ENCODE measurements at places on chromosomes 12 and 14.

DNA sequence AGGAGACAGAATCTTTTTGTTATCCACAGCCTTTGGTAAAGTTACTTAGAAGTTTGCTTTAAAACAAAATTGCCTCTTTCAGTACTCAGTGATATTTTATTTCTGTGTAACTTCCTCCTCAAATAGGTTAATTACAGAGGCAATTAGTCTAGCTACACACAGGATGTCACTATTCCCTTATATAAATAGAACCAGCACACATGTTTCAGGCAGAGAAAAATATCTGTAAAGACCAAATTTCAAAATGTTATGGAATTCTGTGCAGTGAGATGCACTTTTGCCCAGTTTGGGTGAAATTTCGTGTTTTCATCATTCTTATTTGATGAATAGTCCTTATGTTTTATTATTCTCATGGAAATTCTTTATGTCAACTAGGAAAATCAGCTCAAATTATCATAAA, 410.6 kb upstream of the SOX5 start:
- no peak for DNase-seq

DNA sequence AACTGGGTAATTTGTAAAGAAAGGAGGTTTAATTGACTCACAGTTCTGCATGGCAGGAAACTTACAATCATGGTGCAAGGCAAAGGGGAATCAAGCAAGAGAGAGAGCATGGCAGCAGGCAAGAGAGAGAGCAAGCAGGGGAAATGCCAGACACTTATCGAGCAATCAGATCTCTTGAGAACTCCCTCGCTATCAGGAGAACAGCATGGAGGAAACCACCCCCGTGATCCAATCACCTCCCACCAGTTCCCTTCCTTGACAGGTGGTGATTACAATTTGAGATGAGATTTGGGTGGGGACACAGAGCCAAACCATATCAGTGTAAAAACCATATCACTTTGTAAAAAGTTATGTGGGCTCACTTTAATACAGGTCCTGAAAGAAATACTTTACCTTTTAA, 56.4 kb upstream of the NEDD1 start:
- DNase-seq: no peak

DNA sequence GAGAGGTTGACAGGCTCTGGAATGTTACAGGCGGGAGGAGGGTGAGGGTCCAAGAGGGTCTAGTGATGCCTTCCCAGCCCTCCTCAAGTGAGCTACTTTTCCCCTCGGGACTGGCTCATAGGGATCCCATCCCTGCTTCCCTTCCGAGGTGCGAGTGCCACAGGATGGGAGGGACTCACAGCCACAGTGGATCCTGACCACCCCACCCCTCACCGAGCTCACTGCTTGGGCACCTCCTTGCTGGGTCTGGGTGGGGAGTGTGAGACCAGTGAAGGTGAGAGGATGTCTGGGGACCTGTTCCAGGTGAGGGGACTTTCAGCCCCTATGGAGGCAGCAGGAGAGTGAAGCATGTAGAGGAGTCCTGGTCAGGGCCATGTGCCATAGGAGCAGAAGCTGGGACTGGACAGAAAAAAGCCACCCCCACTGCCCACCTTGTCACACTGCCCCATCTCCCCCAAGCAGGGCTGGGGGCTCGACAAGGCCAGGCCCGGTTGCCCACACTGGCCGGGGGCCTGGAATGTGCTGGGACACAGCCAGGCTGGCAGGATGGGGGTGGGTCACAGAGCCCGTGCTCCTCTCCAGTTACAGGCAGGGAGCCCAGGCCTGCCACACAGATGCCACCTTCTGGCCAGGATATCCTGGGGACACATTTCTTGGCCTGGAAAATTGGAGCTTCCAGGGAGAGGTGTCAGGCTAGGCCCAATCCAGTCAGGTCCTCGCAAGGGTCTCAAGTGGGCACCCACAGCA, 1.7 kb upstream of the TNS2 start:
- DNase-seq: no peak

- DNase-seq: no peak
Observed at GRCh38 chr14:54443981-54444380, 2.8 kb upstream of the CNIH1 start.

- DNase-seq: no peak
Observed at GRCh38 chr12:67919406-67919805, 69.8 kb upstream of the IFNG-AS1 start.

DNA sequence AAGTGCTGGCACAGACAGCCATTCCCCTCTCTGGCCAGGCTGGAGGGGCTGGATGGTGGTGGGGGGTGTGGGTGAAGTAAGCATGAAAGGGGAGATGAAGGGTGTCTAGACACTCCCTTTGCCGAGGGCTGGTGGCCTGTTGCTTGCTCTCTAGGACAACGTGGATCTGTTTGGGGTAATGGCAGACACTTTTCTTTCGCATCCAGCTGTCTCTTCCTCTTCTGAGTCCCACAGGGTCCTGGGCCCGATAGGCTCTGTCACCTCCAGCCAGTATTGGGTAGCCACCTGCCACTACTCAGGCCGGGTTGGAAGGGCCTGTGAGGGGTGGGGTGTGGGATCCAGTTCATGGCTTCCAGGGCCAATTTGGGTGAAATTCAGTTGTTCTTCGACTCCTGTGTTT, 218.1 kb downstream of the CACNA1C start:
- DNase-seq: no peak

GRCh38 chr12:41940571-41940970, 204.1 kb downstream of the GXYLT1 start:
- DNase-seq: no peak

- DNase-seq: no peak
Observed at GRCh38 chr14:92552066-92552465, 38.5 kb downstream of the RIN3 start.

DNA sequence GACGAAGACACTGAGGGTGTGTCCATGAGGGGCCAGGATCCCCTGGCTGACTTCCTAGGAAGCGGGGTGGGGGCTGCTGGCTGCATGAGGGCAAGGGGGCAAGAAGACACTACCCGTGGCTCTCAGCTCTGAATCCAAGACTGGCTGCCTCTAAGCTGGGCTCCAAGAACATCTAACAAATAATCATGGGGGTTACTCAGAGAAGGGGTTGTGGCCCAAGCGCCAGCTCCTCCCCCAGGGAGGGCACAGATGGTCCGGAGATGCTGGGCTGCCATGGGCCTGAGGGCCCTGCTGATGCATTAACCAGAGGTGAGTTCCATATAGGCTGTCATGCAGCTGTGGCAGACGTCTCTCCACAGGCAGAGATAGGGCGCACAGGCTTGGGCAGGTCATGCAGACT, 14.3 kb downstream of the SYNDIG1L start:
- no peak for DNase-seq

DNA sequence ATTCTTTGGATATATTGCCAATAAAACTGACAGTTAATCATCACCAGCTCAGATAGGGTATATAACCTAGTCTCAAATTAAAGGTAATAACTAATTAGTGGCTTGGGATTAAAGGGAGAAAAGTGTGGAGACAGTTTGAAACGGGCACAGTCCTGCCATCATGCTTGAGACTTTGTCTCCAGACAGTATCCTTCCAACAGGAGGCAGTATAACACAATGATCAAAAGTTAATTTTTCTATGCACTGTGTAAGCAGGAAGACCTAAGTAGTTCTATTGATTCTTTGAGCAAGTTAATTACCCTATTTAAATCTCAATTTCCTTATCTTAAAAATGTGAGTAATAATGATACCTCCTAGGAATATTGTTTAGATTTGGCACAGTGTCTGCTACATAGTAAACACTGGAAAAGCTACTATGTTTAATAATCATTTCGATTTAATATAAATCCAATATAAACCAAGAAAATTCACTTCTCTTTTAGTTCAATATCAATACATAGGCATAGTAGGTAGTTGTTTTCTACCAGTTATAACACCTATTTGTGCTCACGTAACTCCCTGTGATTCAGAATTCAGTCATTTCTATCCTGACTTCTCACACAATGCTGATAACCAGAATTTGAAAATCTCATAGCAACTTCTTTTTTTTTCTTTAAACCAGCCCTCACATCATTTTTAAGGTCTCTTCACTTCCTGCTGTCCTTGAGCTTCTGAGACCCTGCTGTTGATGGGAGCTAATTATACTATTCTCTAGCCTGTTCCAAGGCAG, 53.7 kb downstream of the GALNT4 start:
- no peak for DNase-seq

DNA sequence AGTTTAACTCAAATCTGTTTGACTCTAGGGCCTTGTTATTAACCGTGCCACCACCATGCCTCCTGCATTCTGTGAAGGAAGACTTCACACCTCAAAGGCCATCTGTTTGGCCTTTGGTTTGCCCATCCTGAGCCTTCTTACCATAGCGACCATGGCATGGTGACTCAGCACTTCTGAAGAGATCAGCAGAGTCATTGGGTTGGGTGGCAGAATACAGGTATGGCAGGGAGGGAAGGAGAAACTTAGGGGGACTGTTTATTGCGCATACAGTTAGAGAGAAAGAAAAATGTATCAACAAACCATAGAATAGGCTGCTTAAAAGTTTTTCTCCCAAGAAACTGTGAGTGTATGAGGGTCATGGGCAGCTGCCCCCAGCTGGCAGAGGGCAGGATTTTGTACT, 49.2 kb downstream of the DAD1 start:
- DNase-seq: no peak

- DNase-seq: no peak
Observed at GRCh38 chr14:79278798-79279644, 932.3 kb downstream of the DIO2 start.

- DNase-seq: no peak
Observed at GRCh38 chr14:103206836-103207387, 83.7 kb downstream of the TNFAIP2 start.

DNA sequence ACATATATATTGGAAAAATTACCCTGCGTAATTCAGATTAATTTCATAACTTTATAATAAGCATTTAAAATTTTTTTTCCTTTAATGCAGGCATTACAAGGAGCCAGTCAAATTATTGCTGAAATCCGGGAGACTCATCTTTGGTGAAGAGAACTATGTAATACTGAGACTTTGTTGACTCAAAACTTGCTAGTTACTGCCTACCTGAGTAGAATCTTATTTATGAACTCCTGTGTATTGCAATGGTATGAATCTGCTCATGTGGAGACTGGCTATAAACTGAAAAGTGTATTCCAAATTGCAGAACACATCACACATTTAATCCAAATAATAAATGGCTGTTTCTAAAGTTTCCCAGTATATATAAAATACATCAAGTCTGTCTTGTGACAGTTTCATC, 12.4 kb downstream of the YARS2 start:
- DNase-seq: no peak

DNA sequence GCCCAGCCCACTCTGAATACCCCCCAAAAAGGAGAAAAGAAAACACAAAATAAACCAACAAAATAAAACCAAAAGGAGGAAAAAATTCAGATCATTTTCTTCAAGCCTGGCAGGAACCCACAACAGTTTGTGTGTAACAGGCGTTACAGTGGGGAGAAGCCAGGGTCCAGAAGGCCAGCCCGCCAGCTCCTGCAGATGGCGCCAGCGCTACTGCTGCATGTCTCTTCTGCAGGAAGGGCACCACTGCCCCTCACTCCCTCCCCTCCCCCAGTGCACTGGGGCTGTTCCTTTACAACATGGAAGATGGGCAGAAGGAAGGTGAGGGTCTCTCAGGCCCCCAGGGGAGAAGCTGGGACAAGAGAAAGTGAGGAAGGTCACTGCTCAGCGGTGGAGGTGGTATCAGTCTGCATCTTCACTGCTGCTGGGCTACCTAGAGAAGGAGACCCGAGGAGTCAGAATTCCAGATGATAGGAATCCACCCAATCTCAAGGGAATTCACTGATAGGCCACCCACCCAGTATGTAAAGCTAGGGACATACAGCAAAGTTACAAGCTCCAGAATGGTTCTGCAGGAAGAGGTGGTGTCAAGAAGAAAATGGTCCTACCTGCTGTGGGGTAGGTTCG, 2.3 kb upstream of the NOP2 start:
- DNase-seq: peak; percentile 33

DNA sequence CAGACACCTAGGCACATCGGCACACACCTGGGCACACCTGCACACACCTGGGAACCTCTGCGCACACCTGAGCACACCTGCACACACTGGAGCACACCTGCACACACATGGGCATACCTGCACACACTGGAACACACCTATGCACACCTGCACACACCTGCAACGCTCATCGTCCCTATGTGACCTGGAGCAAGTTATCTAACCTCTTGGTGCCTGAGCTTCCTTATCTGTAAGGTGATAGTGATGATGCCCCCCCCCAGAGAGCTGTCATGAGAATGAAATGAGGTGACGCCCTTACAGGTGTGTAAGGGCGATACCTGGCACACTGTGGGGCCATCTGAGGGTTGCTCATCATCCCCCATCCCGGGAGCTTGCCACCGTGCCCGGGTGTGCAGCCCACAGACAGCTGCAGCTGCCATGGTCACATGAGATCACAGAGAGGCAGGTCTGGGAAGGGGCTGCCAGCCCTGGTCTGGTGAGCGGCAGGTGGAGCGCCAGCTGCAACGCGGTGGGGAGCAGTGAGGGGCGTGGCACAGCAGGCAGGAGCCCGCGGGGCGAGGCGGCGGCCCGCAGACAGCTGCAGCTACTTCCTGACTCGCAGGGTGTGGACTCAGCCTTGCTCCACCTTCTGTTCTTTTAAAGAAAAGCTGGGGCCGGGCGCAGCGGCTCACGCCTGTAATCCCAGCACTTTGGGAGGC, 59.9 kb upstream of the FBRSL1 start:
- DNase-seq: peak; percentile 62

DNA sequence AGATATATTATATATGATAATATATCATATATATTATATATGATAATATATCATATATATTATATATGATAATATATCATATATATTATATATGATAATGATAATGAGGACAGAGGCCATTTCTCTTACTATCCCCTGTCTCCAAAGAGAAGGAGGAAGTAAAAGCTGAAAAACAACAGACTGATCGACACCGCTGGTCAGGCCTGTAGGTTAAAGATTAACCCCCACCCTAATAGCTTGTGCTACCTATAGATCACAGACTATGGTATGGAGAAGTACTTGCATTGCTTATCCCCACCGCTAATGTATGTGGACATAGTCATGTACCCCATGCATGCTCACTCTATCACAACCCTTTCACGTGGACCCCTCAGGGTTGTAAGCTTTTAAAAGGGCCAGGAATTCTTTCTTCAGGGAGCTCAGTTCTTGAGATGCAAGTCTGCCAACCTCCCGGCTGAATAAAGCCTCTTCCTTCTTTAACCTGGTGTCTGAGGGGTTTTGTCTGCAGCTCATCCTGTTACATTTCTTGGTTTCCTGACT, 786.1 kb upstream of the TMEM132C start:
- no peak for DNase-seq

DNA sequence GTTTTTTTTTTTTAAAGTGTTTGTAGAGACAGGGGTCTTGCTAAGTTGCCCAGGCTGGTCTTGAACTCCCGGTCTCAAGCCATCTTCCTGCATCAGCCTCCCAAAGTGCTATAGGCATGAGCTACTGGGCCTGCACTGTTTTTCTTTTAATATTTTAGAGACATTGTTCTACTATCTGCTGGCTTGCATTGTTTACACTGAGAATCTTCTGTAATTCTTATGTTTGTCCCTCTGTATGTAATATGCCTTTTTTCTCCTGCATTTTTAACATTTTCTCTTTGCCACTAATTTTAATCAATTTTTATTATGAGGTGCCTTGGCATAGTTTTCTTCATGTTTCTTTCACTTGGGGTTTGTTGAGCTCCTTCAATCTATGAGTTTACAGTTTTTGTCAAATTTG, 15.4 kb upstream of the BCAT1 start:
- DNase-seq: no peak

All from activated CD8-positive, alpha-beta memory T cell treated with anti-CD3 and anti-CD28 coated beads, Interleukin-2, amount 50 U/mL, for 4 hours (primary cell).